ENCODE measurements at places on chromosomes 6 and 20.

GRCh38 chr6:31402324-31403282 is 792 bp upstream of the MICA start:
- DNase-seq, result peak; percentile 36

DNA sequence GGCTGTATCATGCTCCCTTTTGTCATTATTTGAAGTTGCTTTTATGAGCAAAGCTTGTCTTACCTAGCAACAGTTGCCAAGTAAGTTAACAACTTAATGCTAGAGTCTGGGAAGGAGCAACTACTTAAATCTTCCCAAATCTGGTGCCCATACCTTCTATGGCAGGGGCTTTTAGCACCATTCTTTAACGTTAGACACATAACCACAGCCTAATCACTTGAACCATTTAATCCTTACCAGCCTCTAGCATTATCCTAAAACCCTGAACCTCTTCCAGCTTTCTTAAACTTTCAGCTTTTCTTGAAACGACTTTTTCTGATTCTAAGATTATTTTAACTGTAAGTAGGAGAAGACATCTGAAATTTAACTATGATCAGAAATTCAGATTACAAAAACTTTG is at the start of gene C6orf163:
C6orf163 (plus strand) TSS at position 83 of the 400 bp plus-strand sequence; CDS start at position 370, 287 bp downstream.
- no peak for DNase-seq

- no peak for DNase-seq
Observed at GRCh38 chr20:63345328-63346100, 15.6 kb downstream of the CHRNA4 start.

DNA sequence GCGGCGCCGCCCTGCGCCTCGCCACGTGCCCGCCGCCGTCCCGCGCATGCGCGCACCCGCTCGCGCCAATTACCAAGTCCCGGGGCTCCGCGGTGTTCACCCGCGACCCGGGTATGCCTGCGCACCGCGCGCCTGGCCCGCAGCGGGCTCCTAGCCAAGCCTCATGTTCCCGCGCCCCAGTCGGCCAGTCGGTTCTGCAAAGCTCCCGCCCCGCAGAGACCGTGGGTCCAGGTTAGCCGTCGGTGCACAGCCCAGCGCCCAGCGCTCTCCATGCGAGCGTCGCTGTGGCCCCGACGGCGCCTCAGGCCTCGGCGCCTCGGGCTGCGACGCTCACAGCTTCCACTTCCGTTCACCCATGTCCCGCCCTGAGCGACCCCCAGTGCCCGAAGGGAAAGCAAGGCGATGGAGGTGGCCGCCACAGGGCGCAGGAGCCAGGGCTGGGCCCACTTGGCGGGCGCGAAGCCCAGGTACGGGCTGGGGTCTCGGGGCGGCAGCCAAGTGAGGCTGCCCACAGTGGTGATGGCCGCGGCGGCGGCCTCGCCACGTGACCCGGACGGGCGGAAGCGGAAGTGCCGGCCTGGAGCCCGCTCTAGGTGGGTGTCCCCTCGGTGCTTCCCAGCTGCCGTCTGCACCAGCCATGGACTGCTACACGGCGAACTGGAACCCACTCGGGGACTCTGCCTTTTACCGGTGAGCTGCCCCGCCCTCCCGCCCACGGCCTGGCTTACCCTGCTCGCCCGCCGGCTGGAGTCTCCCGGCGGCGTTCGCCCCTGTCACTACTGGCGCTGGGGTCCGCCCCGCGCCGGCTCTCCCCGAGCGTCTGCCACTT is at the start of the genes PCED1A and VPS16:
PCED1A (minus strand) TSS at position 518 of the 829 bp plus-strand sequence. CDS start 743 bp downstream, outside the sequence.
VPS16 (plus strand) TSS at position 608 of the 829 bp plus-strand sequence; CDS start at position 638, 30 bp downstream.
- DNase-seq, result peak; percentile 50

DNA sequence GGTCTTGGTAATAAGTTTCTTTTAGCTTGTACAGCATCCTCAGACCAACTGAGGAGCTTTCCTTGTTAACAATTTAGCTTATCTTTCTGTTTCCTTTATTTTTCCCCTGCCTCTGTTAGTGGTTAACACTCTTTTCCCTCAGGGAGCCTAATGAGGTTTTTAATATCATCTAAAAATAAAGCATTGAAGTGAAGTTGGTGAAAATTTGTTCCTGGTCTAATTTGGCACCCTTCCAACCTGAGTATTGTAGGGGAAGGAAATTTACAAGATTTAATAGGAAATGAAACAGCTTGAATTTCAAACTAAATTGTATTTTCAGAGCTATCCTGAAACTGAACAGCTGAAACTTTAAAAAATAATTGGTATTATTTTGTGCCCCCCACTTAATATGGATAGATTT is 28.1 kb upstream of the VAPB start:
- DNase-seq, result no peak

DNA sequence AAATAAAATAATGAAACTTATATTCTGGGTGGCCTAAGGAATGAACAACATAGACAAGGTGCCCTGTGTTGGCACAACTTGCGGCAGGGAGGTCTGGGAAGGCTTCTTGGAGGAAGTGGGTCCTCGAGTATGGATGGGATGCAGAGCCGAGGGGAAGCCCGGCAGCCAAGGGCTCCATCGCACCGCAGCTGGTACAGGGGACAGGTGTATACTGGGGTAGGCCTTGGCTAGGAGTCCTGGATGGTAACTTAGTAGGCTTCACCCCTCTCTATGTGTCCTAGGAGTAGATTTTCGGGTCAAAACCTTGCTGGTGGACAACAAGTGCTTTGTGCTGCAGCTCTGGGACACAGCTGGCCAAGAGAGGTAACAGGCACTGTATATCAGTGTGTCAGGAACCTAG is 28.0 kb downstream of the RAB44 start:
- no peak for DNase-seq

Measured in bronchial epithelial cell (primary cell).